ENCODE measurements at places on chromosomes 3 and 15.

DNA sequence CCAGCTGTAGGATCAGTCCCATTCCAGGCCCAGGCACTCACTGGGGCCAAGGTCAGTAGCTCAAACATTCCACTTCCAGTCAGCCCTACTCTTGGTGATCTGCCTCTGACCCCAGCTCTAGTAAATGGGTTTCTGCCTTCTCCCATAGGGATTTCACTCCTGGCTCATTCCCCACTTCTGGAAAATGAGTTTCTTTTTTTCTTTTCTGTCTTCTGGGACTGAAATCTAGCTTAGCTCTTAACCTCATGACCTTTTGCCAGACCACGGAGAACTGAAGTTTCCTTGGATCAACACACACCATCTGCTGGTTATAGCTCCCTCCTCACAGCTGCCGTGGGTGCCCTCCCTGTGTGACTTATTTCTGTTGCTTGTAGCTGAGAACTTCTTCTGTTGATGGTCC is 21.3 kb downstream of the MME start:
- DNase-seq: peak; percentile 56

GRCh38 chr3:14510838-14511622 is 29.1 kb downstream of the GRIP2 start:
- DNase-seq: no peak

GRCh38 chr3:114093596-114093995 is 37.1 kb downstream of the QTRT2 start:
- peak; percentile 29 for DNase-seq

GRCh38 chr15:43370310-43370974 is 401 bp downstream of the ZSCAN29 start:
- no peak for DNase-seq

DNA sequence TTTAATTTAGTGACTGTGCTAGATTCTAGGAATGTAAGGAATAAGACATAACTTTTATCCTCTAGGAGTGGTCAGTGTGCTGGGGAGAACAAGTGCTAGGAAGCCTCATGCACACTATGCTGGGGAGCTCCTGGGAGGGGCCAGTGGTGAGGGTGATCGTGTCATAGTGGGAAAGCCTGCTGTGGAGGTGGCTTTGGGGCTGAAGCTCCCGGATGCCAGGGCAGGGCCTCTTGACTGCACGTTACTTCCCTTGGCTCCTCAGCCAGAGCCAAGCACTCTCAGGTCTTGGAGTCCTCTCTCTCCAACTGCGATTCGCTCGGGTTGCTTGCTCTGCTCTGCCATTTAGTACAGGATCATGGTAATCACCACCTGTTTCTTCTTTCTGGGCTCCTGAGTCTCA is 33.6 kb downstream of the SQOR start:
- DNase-seq: no peak

GRCh38 chr3:170108955-170109354 is 71.2 kb downstream of the GPR160 start:
- no peak for DNase-seq

DNA sequence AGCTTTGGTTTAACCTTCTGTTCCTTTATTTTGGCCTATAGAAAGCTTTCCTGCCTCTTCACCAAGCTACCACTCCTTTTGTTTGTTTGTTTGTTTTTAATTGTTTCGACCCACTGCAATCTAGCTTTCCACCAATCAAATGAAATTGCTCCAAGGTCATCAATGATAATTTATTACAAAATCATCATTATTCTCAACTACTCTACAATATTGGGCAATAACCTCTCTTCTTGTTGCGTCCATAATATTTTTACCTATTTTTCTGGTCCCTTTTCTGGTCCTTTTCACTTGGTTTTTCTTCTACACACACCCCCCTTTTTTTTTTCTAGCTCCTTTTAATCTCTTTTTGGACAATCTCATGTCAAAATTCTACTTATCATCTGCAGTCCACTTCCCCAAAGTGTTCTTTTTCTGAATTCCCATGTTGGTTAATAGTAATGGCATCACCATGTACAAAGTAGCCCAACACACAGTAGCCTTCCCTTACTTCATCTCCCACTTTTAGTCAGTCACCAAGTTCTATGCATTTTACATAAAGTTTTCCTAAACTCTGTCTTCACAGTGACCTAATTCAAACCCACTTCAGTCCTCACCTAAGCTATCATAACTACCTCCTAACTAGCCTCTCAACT is 11.0 kb upstream of the ANKRD28 start:
- DNase-seq: no peak

GRCh38 chr15:39403640-39404117 is 177.2 kb upstream of the THBS1 start:
- DNase-seq: no peak

- no peak for DNase-seq
Observed at GRCh38 chr15:75208501-75209288, 7.0 kb downstream of the C15orf39 start.

DNA sequence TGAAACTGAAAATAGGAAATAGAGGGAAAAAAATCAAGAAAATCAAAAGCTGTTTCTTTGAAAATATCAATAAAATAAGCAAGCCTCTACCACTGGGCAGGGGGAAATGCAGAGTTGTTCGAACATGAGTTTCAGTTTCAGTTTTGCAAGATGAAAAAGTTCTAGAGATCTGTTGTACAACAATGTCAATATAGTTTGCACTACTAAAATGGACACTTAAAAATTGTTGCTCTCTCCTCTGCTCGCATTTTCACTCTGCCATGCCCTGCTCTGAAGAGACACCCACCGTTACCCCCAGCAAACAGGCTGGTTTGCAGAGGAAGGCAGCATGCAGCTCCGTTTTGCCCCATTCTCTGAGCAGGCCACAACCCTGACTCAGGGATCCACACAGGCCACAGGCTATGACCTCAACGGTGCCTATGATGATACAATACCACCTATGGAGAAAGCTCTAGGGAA is 64.5 kb downstream of the ZNF148 start:
- no peak for DNase-seq

- no peak for DNase-seq
Observed at GRCh38 chr15:22884344-22884743, 45.9 kb downstream of the NIPA2 start.

GRCh38 chr15:36517758-36518157 is 61.7 kb upstream of the CDIN1 start:
- no peak for DNase-seq

GRCh38 chr3:46280105-46280797 is 38.0 kb downstream of the CCR3 start:
- no peak for DNase-seq
